ENCODE measurements at places on chromosomes 12 and 14.

DNA sequence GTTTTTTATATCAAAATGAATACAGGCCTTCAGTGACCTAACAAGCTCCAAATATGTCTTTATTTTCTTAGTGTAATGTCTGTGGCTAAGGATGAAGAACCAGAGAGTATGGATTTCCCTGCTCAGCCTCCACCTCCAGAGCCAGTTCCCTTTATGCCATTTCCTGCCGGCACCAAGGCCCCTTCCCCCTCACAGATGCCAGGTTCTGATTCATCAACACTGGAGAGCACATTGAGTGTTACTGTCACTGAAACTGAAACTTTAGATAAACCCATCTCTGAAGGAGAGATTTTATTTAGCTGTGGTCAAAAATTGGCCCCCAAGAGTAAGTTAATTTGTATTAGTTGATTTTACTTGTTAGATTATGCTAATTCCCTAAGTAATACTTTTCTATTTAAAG lies 61.0 kb downstream of the KIAA0586 start:
- no peak for DNase-seq

- DNase-seq, result no peak
These were observed 37.0 kb upstream of the EIF5 start for GRCh38 chr14:103296987-103297386.

DNA sequence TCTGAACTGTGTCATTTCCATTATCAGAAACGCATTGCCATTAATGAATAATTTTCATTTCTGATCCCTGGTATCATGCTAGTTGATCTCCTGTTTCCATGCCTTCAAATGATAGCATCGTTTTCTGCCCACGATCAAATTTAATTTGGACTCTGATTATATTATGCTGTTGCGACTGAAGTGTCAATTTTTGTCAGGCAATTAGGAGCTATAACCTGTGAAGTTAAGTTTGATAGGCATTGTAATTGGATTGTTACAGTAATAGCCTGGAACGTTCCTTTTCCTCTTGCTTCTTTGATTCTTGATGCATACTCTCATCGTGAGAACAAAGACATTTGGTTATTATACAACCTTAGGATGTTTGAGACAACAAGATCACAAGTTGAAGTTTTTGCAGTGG lies 356.3 kb downstream of the VRK1 start:
- no peak for DNase-seq

- DNase-seq, result no peak
These were observed 307.3 kb downstream of the TMEM117 start for GRCh38 chr12:44143175-44143574.
